Activated naive CD4-positive, alpha-beta T cell treated with anti-CD3 and anti-CD28 coated beads for 36 hours (primary cell): ENCODE measurements at places on chromosomes 11 and 22.

DNA sequence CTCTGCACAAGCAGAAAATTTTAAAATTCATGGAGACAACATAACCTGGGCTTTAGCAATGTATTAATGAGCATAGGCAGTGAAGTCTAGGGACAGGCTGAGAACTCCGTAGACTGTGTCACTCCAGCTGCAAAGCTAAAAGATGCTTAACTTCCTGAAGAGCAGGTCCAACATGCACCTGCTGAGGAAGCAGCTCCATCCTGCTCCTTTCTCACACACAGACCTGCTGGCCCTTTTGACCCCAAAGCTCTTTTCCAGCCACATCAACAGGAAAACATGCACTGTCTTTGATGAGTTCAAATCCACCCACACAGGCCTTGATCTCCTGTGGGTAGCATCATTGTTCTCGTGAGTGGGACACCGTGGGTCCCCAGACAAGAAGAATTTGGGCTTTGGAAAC is 36.0 kb downstream of the SYN3 start:
- no peak for DNase-seq

GRCh38 chr22:43529934-43530333 is 118.1 kb downstream of the MPPED1 start:
- DNase-seq, result no peak

GRCh38 chr22:45271667-45272201 is 13.0 kb upstream of the UPK3A start:
- no peak for DNase-seq

DNA sequence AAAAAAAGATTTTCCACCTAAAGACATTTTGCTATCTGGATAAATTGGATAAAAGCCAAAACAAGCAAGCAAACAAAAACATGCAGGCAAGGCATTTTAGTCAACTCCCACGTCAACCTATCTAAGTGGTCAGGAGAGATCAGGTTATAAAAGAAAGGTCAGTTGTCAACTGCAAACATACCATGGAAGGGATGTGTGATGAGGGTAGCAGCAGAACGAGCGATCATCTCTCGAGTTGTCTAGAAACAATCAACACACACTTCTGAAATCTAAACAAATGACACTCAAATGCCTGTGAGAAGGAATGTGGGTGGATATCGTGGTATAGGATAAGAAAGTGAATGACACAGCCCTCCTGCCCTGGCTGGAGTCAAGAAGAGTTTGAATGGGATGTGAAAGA is 10.9 kb downstream of the MTCH2 start:
- DNase-seq, result no peak

DNA sequence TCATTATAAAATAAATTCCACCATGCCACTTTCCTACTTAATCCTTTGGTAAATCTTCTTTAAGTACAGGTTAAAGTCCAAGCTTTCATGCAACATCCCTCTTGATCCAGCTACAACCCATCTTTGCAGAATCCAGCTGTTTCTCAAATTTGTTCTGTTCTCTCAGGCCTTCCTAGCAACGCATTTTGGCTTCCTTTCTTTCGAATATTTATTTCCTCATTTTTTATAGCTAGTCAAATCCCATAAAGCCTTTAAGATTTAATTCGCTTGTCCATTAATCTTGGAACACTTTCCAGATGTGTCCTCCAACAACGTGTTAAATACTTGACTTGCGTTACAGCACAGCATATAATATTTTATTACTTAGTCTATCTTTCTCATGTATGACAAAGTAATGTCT is 600.1 kb upstream of the CHORDC1 start:
- DNase-seq, result no peak

GRCh38 chr22:49052560-49052959 is 775.1 kb downstream of the BRD1 start:
- DNase-seq, result no peak

GRCh38 chr22:30016596-30016995 is 63.7 kb upstream of the HORMAD2 start:
- no peak for DNase-seq

GRCh38 chr22:28885939-28886338 is 2.6 kb downstream of the ZNRF3 start:
- no peak for DNase-seq
